ENCODE measurements at places on chromosomes 7 and 10.

DNA sequence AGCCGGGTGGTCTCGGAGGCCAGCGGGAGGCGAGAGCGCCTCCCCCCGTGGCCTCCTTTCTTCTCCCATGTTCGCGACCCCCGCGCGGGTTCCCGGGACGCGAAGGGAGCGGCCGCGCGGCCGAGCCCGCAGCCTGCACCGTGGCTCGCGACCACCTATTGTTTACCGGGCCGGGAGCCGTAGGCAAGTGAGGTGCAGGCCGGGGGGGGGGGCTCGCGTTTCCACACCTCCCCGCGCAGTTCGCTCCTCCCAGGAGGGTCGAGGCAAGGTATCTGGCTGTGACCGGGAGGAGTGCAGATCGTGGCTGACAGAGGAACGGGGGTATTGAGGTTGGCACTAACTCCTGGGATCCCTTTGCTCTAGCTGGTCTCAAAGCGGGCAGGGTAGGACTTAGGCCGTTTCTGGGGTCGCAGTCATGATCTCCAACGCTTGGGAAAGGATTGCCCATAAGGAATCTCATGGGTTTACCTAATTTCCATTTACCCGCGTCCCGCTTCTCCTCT, 734 bp downstream of the PTPN12 start:
- peak; percentile 55 for DNase-seq

GRCh38 chr10:102948176-102948575, 30.1 kb downstream of the CNNM2 start:
- no peak for DNase-seq

GRCh38 chr7:141587304-141587703, 36.1 kb downstream of the AGK start:
- no peak for DNase-seq

- DNase-seq: no peak
Observed at GRCh38 chr10:129774736-129775401, 189.2 kb downstream of the EBF3 start.

DNA sequence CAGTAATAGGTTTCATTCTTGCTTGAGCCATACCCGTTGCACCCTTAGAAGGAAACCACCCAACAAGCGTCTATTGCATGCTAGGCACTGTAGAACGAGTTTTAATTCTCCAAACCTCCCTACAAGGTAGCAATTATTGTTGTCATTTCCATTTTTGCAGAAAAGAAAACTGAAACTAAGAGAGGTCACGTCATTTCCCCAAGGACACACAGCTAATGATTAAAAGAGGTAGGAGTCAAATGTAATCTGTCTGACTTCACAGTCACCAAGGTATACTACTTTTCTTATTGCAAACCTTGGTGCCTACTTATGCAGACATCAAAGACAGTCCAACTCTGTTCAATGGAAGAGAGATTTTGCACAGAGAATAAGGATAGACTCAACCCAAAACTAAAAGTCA, 49.1 kb upstream of the C1QL3 start:
- no peak for DNase-seq

GRCh38 chr10:86451604-86451960, 70.0 kb downstream of the WAPL start:
- DNase-seq: no peak

DNA sequence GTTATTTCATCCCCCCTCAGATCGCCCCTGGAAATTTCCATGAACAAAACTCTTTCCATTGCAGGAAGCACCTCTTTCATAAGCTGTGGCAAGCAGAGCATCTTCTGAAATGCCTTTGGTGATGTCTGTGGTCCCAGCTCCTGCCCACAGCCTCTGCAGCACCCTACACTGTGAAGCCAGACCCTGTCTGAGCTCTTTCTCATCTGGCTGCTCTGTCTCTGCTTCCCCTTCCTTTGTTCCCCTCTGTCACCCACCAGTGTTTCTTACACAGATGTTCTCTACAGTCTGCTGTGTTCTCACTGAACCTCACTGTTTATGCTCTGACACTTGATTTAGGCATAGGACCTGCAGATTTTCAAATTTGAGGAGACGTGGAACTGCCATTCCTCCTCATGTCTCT, 1.9 kb upstream of the TAS2R39 start:
- DNase-seq: no peak

GRCh38 chr10:60735244-60735643, 43.0 kb upstream of the CDK1 start:
- no peak for DNase-seq

GRCh38 chr7:11557627-11558026, 274.4 kb downstream of the THSD7A start:
- peak; percentile 13 for DNase-seq

GRCh38 chr10:18159557-18159956, 19.3 kb downstream of the CACNB2 start:
- DNase-seq: no peak

DNA sequence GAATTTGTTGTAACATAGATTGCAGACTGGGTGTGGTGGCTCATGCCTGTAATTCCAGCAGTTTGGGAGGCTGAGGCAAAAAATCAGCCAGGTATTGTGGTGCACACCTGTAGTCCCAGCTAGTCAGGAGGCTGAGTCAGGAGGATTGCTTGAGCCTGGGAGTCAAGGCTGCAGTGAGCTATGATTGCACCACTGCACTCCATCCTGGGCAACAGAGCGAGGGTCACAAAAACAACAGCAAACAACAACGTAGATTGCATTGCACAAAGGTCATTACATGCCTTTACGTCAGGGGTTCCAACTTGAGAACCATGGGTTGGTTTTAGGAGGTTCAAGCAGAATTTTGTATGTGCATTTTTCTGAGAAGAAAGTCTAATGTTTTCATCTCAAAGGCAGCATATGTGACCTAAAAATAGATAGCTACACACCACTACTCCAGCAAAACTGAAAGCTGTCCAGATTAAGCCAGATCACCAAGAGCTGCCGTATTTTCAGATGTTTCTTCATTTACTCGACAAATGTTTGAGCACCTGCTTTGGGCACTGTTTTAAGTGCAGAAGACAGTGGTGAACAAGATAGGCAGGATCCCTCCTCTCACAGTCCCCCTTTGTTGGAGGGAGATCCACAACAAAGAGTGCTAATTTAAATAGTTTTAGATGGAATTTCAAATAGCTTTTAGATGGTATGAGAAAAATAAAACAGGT, 28.3 kb upstream of the CYP26C1 start:
- DNase-seq: no peak

- DNase-seq: no peak
Observed at GRCh38 chr10:119480667-119481066, 61.9 kb downstream of the RGS10 start.

GRCh38 chr10:99396471-99396870, 34.0 kb downstream of the GOT1 start:
- no peak for DNase-seq

GRCh38 chr7:41916450-41916927, 213.6 kb upstream of the INHBA start:
- no peak for DNase-seq

DNA sequence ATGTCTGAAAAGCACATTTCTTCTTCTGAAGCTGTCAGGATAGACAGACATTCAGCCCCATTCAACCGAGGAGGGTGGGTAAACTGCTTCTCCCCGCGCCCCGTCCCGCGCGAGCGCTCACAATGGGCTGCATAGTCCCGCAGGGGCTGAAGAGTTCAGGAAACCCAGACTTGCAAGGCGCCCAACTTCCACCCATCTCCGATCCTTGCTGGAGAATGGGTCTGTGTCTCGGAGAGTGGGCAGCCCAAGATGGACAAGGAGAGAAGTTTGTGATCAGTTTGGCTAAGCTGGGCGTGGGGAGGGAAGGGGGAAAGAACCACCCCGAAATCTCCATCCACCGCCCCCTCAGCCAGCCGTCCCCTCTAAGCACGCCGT, 686 bp downstream of the AASS start:
- peak; percentile 44 for DNase-seq

DNA sequence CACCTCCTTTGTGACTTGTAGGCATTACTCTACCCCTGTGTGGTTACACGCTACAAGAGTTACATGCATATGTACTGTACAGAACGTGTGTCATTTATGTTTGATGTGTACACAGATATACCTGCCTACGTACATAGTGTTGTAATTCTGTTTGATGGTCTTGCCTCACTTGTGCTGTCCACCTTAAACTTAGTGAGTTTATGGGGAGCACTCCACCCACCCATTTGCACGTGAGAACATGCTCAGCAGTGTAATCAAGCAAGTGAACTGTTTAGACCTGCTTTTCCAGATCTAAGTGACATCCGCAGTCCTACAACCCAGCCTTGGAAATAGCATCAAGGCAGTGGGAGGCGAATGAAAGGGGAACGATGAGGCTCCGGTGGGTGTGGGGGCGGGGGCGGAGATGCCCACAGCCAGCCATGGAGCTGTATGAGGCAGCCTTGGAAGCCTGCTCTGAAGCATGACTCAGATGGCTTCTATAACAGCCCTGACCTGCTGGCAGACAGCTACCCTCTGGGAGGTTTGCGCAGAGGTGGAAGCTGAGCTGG, 52.1 kb downstream of the SUFU start:
- no peak for DNase-seq

DNA sequence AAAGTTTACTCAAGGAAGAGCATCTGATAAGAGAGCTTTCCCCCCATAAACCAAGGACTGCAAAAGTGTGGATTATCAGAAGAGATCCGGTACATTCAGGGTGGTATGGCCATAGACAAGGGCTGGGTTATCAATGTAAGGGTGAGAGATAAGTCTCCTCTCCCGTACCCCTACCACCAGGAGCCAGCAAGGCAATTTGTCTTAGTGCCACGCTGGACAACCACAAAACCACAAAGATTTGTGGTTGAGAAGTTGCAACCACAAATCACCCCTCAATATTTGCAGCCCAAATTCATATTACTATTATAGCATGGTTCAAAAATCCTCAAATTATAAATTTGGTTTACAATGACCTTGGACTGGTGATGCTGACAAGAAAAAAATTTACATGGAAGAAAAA, 2.3 kb upstream of the ZSCAN25 start:
- DNase-seq: no peak

- no peak for DNase-seq
Observed at GRCh38 chr7:110960811-110961210, 130.1 kb upstream of the LRRN3 start.

DNA sequence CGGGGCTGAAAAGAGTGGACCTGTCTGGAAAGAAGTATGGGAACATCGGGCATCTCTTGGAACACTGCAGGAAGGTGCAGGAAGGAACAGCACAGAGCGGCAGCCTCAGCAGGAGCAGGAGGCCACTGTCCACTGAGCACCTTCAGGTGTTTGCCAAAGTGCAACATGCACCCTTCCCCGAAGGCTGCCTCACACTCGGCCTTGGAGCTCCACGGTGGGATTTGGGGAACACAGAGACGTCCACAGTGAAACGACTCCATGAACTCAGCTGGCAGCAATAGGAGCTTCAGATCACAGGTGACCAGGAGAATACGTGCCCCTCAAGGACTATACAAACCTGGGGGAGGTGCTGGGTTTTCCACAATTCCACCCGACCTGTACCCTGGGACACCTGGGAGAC, 140.3 kb upstream of the RET start:
- DNase-seq: no peak

DNA sequence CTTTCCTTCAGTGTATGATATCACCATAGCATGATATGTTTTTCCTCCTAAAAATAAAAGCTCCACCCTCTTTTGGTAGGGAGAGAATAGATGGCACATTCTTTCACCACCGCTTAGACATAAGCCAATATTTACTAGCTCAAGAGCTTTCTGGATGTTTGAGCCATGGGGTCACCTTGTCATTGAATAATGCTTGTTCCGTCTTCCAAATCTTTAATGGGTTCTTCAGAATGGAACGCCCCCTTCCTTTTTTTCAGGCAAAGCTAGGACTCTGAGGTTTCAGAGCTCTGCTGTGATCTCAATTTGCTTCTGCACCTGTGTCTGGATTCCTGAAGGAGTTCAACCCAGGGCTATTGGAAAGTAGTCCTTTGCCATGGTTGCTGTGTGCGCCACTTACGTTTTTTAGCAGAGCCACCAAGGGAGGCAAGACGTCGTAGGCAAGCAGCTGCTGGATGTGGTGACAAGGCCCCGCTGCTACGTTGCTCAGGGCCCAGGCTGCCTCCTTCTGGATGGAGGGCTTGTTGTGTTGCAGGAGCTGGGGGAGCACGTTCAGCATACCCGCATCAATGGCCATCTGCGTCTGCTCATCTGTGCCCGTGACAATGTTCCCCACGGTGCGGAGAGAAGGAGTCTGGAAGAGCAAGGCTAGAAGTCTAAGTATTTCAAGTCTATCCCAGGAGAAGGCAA, 23.2 kb downstream of the KPNA7 start:
- DNase-seq: no peak

GRCh38 chr7:41809940-41810576, 107.2 kb upstream of the INHBA start:
- DNase-seq: no peak

GRCh38 chr10:132685101-132685891, 100.7 kb downstream of the NKX6-2 start:
- no peak for DNase-seq

- DNase-seq: no peak
Observed at GRCh38 chr7:17434841-17435692, 136.6 kb downstream of the AHR start.

DNA sequence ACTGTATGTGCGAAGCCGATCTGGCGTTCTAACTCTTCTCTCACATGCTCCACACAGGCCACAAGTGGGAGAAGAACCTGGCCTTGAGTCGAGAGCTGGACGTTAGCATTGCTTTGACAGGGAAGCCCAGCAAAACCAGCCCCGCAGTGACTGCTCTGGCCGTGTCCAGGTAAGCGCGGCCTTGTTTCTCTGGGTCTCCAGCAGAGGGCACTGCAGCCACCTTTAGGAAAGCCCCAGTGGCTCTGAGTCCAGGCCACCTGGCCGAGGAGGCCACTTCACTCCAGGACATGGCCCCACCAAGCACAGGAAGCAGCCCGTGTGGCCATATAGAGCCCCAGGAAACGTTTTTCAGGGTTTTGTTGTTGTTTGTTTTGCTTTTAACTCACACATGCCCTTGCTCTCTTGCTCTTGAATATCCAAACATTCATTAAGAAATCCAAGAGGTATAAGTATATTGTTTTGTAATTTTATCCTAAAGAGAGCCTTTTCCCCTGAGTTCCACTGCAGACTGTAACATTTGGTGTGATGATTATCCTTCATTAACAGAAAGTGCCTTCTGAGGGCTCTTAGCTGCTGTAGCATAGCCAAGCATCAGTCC, 41.8 kb upstream of the LRRC18 start:
- DNase-seq: peak; percentile 82

GRCh38 chr10:100477970-100478369, 15.2 kb downstream of the WNT8B start:
- no peak for DNase-seq

DNA sequence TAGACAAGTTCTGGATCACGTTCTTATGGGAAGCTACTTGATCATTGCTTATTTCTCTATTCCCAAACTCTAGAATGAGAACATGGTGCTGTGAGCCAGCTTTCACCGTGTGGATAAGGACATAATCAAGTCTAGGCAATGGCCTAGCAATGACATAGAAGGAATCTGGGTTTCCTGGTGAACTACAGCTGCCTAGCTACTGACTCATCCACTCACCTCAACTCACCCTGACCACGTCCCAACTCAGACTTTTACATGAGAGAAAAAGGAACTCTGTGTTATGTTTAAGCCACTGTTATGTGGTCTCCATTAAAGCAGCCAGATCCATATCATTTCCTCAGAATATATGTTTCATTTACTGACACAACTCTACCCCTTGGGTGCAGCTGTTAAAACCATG, 18.8 kb upstream of the MET start:
- DNase-seq: no peak

GRCh38 chr7:121385800-121386179, 10.3 kb downstream of the FAM3C start:
- DNase-seq: no peak

GRCh38 chr7:21140622-21141021, 287.3 kb upstream of the SP4 start:
- no peak for DNase-seq
